Inflammatory macrophage (primary cell): ENCODE measurements at places on chromosomes 4 and X.
A peak's percentile ranks its signal among the peaks of the same experiment; 100 is the strongest.

GRCh38 chr4:7266525-7267292 lies 74.4 kb downstream of the SORCS2 start:
- no peak for DNase-seq

DNA sequence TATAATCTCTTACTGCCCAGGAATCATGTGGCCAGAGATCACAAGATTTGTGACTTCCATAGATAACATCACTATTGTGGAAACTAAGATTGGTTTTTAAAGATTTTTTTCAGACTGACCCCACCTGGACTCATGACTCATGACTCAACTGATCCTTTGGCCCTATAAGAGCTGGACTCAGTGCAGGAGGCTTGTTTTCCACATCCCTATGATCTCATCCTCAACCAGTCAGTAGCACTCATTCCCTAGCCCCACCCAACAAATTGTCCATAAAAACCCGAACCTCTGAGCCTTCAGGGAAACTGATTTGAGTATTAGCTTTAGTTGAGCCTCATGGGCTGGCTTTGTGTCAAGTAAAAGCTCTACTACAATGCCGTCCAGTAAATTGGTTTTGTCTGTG lies 7.9 kb upstream of the NOCT start:
- DNase-seq, result peak; percentile 11

DNA sequence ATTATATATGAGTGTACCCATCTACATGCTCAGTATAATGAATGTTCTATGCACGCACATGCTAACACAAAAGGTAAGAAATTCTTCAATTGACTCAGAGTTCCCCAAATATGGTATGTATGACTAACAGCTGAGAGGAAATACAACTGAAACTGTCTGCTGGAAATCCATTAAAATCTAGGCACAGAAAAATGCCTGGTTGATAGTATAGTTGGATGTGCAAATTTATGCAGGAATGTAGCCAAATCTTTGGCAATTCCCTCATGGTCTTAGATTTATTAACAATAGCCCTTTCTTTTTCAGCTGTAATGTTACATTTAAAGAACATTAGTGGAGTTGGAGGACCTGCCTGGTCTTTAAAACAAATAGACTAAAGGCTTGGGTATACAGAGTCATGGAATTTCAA lies 5.5 kb downstream of the CAMK2D start:
- no peak for DNase-seq

DNA sequence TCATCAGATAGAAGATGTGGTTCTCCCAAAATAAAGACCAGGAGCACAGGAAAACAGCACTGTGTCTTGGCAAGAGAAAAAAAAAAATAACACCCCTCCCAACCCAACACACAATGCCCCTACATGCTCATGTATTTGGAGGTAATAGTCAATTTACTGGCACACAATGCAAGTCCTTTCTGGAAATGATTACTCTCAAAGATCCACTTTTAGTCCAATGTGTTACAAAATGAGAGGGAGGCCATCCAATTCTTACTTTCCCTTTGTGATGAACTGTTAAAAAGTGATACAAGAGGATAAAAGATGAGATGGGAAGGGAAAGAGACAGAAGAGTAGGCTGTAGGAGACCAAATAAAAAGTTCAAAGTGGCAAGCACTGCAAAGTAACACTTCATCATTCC lies 180.3 kb upstream of the DKK2 start:
- DNase-seq, result no peak

- DNase-seq, result no peak
Measured at GRCh38 chrX:109857584-109858228, 124.6 kb upstream of the ACSL4 start.

GRCh38 chr4:112953262-112953661 lies 96.2 kb upstream of the ANK2 start:
- DNase-seq, result no peak

GRCh38 chr4:109005523-109005922 lies 242.7 kb upstream of the ETNPPL start:
- DNase-seq, result peak; percentile 4

- no peak for DNase-seq
Measured at GRCh38 chr4:105236916-105237311, 90.2 kb downstream of the TET2 start.

- DNase-seq, result no peak
Measured at GRCh38 chrX:39841604-39842003, 256.2 kb downstream of the BCOR start.

- DNase-seq, result no peak
Measured at GRCh38 chr4:182177166-182177565, 66.0 kb upstream of the TENM3 start.

- DNase-seq, result no peak
Measured at GRCh38 chr4:85318415-85318814, 156.5 kb upstream of the ARHGAP24 start.

DNA sequence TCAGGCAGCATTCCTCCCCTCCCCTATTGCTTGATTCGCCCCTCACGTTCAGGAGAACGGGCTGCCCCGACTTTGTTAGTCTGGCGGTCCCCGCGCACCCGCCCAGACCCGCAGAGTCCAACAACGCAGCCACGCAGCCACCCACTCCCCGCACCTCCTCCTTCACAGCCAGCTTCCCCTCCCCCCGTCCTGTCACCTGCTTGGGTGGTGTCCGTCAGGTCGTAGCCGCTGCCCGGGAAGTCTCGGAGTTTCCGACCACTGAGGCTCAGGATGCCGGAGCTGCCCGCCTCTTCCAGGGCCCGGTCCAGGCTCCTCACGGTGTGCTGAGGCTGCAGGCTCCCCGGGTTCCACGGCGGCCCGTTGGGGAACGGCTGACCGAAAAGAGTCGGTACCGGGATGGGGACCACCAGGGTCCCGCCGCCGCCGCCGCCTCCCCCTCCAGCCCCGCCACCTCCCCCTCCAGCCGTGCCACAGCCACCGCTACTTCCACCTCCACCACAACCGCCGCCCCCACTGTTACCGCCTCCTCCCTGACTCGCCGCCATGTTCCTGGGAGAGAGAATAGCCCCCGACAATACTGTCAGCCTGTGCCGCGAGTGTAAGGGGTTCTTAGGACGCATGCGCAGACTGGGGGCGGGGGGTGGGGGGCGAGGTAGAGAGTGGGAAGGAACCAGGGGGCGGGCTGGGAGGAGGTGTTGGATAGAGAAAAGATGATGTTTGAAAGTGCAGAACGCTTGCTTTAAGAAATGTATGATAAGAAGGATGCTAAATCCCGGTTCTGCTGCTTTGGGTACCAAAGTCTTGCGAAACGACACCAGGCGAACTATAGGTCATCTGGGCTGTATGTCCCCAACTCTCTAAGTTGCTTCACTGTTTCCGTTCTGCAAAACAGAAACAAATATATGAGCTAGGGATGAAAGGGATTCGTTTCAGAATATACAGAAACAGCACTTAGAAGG lies at the start of gene LRCH2:
LRCH2 (minus strand) TSS at position 600 of the 959 bp plus-strand sequence; CDS start at position 545, 55 bp downstream.
- DNase-seq, result no peak

- DNase-seq, result peak; percentile 50
Measured at GRCh38 chr4:73690051-73690738, 50.2 kb upstream of the CXCL8 start.

GRCh38 chr4:83568062-83568461 lies 32.2 kb downstream of the GPAT3 start:
- DNase-seq, result peak; percentile 79
